ENCODE measurements at places on chromosomes 11 and 22.

GRCh38 chr22:46673205-46673604 is 53.0 kb downstream of the GRAMD4 start:
- DNase-seq, result no peak

- DNase-seq, result no peak
Observed at GRCh38 chr11:114925591-114925990, 247.3 kb downstream of the NXPE2 start.

- DNase-seq, result no peak
Observed at GRCh38 chr22:20953668-20954500, 13.2 kb upstream of the AIFM3 start.

DNA sequence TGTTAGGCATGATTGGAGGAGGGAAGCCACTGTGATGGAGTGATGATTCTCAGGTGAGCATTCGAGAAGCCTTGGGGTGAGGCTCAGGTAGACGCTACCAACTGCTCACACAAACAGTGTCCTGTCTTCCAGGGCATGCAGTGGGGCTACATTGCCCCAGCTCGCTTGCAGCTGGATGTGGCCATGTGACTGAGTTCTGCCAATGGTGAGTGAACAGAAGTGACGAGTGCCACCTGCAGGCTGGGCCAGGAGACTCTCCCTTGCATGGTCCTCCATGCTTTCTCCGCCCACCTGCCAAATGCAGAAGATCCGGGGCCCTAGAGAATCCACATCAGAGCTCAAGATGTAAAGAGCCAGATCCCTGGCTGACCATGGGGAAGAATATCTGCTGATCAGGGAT is 195.9 kb downstream of the BCR start:
- no peak for DNase-seq

DNA sequence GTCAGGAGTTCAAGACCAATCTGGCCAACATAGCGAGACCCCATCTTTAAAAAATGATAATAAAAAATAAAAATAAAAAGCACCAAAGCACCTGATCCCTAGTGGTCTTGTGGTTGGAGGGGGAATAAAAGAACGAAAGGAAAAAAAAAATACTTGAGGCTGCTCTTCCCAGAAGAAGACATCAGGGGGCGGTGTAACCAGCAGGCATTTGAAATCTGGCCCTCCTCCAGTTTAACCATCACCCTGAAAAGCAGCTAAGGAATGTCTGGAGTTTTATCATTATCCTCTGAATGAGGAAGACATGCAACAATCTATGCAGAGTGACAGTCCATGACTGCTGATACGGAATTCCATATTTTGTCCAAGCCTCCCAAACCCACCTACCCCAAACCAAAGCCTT is 5.6 kb upstream of the KCTD17 start:
- DNase-seq, result no peak

DNA sequence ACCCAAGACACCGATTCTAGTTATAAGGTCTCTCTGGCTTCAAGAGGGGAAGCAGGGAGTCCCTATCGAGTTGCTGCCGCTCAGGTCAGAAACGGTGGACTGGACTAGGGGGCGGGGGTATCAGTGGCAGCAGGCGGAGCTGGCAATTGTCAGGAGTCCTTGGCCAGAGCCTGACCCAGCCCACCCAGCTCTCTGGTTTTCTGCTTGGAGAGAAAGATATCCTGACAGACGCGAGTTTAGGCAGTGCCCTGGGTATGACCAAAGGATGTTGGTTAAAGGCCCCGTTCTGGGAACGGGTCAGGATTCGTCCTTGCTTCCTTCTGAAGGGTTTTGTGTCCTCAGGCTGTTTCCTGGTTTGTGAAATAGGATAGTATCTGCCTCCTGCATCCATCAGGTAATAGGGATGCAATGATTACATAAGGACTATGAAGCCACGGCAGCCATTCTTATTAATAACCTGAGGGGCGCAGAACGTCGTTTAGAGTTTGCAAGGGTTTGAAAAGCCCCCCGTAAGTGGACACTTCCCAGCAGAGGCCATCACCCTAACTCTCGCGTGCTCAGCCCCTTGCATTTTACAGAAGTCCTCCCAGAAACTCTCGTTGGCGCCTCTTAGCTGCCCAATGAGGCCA is 700 bp upstream of the DEPDC5 start:
- DNase-seq, result no peak

GRCh38 chr11:104594228-104594958 is 303.9 kb downstream of the CASP12 start:
- DNase-seq, result no peak

- no peak for DNase-seq
Observed at GRCh38 chr22:43242627-43243026, 55.7 kb upstream of the TTLL12 start.

GRCh38 chr22:45201678-45202332 is 38.1 kb downstream of the NUP50 start:
- no peak for DNase-seq

DNA sequence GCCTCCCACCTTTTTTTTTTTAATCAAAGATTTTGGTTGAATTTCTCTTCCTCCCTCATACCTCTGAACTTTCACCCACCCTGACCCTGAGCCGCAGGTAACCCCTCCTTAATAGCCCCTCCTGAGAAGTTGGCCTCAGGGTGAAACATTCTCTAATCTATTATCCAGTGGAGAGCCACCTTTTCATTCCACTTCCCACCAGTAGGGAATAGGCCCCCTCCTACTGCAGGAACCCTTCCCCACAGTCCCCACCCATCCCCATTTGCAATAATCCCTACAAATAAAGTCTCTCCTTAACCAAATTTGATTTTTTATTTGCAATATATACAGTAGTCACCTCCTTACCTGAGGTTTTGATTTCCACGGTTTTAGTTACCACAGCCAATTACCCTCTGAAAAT is 2.1 kb upstream of the SLC35F2 start:
- DNase-seq, result no peak

GRCh38 chr11:1906181-1906580 is 13.3 kb upstream of the TNNT3 start:
- no peak for DNase-seq

GRCh38 chr22:47474464-47474863 is 712.0 kb downstream of the TBC1D22A start:
- DNase-seq, result no peak

DNA sequence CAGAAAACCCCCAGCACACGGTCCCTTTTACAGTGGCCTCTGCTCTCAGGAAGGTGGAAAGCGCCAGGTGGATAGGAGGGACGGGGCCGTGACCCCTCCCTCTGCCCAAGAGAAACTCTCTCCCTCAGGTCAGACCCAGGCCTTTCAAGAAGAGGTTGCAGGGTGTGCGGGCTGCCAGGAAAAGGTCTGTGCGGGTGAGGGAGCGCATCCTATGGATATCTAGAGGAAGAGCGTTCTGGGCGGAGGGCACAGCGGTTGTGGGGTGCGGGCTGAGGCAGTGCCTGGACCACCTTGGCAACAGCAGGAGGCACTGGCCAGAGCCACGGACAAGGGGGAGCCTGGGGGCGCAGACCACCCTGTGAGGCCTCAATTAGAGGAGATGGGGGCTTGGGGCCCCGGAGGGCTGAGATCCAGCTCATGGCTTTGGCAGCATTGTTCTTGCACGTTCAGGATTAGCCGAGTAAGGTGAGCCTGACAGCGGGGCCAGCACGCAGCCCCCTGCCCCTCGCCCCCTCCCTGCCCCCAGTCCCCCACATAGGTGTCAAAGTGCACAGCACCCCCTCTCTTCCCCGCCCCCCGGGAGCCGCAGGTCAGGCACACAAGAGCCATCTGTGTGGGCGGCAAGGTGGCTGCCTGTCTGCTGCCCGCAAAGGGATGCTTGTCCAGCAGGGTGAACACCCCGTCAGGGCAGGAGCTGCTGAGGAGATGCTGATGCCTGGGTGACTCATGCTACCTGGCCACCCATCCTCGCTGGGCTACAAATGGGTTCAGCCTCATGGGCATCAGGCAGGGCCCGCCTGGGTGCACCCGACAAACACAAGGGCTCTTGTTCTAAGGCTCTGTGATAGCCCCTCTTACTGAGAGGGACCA is 92.8 kb upstream of the KCNQ1OT1 start:
- DNase-seq, result no peak

GRCh38 chr11:17129003-17129402 is 51.5 kb upstream of the RPS13 start:
- DNase-seq, result no peak

GRCh38 chr22:19853058-19853878 is 1.4 kb downstream of the GNB1L start:
- DNase-seq, result no peak

DNA sequence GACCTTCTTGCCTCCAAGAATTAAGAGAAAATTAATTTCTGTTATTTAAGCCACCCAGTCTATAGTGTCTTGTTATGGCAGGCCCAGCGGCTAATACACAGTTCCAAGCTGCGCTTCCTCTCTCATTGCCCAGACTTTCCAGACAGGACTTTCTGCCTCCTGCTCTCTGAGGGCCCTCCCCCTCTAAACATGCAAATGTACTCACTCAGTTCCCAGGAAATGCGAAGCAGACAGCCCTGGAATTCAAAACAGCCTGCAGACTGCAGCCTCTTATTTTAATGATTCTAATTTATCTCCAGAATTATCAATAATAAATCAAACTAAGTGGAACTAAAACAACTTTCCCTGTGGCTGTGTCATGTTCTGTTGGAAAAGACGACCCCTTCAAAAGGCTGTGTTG is 115.5 kb upstream of the ISX start:
- no peak for DNase-seq

GRCh38 chr11:33722590-33723234 is 13.5 kb downstream of the CD59 start:
- DNase-seq, result no peak

GRCh38 chr22:22155146-22155545 is 89.4 kb upstream of the VPREB1 start:
- no peak for DNase-seq

DNA sequence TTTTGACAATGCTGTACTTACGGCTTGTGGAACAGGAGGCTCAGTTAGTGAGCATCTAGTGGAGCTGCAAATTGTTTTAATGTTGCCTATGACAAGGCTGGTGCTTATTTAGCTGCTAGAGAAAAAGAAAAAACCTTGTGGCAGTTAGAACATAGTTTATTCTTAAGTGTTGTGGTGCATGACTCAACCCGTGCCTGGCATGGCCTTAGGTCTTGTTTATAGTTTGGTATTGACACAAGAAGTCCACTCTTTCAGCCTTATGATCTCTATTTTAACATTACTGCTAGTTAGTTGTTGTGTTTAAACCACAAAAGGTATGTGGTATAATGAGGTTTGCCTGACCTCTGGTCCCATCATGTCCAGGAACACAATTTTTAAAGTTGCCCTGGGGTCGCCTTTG is 744.6 kb downstream of the FAM181B start:
- DNase-seq, result no peak

DNA sequence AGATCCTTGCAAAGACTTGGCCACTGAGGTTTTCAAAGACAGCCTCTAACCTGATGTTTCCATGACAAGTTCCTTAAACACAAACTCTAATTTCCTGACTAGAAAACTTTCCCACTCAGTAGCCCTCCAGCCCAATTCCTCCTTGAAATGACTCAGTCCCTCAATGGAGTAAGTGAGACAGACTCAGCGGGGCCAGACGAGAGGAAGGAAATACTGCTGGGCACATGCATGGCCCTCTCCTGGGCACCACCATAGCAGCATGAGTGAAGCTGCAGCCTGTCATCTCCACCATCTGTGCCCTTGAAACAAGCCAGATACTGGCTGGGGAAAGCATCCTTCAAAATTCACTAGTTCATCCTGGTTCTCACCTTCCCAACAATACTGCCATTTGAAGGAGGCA is 76.2 kb upstream of the GDPD4 start:
- no peak for DNase-seq

- DNase-seq, result no peak
Observed at GRCh38 chr11:118628861-118629549, 21.6 kb downstream of the PHLDB1 start.

DNA sequence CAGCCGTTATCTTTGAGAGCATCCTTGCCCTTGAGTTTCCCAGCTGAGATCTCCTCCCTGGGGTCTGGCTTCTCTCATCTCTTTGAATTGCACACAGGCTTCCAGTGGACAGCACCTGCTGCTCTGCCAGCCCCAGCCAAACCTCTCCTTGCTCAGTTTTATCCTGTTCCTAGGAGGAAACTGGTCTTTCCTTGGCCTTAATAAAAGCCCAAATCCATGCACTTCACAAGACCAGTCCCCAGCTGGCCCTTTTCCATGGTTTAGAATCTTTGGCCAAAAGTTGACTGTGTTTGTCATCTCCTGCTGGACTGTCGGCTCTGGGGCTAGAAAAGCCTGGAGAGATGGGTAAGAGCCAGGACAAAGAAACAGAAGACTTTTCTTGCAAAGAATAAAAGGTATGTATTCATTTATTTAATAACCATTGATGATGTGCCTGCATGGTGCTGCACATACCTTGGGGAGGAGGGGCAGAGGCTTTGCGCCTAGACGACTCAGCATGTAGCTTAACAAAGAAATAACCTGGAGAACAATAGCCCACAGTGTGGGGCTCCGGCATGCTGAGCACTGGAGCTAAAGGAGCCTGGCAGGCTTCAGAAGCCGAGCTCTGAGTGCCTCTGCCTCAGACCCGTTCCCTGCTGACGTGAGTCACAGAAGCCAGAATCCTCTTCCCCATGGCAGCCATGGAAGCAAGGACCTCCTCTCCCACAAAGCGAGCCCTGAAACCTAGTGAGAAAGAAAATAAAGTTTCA is 319.3 kb upstream of the B3GAT1 start:
- DNase-seq, result no peak

GRCh38 chr11:124194293-124195188 is 11.4 kb downstream of the OR10D3 start:
- DNase-seq, result no peak

- no peak for DNase-seq
Observed at GRCh38 chr11:83643115-83643514, 356.9 kb upstream of the CCDC90B start.

- DNase-seq, result no peak
Observed at GRCh38 chr11:114061048-114061680, 1.7 kb downstream of the ZBTB16 start.

DNA sequence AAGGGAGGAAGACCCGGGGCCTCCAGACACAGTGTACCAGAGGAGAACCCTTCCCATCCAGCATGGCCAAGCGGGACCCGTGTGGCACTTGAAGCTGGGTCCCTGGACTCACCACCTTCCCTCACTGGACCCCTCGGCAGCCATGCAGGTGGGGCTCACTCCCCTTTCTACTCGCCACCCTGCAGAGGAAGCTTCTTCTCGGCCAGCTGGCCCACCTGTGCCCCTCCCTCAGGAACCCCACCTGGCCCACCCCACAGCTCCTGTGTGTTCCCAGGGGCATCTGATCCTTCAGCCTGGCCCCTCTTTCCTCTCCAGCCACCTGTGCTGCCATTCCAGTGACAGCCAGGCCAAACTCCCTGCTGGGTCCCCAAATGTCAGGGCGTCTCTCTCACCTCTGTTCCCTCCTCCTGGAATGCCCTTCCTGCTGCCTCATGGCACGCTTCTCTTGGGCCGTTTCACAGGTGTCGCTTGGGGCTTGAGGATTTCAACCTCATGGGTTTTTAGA is 38.0 kb downstream of the IGF2 start:
- no peak for DNase-seq

- peak; percentile 5 for DNase-seq
Observed at GRCh38 chr22:20783844-20784723, 10.2 kb downstream of the SERPIND1 start.

- no peak for DNase-seq
Observed at GRCh38 chr22:45163099-45163450, 650 bp upstream of the NUP50 start.

GRCh38 chr11:114131461-114131864 is 72.0 kb downstream of the ZBTB16 start:
- no peak for DNase-seq

- no peak for DNase-seq
Observed at GRCh38 chr11:29914203-29914930, 102.5 kb downstream of the KCNA4 start.

GRCh38 chr22:41833369-41834004 is 582 bp downstream of the SREBF2 start:
- peak; percentile 56 for DNase-seq

GRCh38 chr11:83151274-83151977 is 5.5 kb upstream of the PCF11 start:
- DNase-seq, result no peak

Measured in stimulated activated CD8-positive, alpha-beta memory T cell treated with anti-CD3 and anti-CD28 coated beads, Interleukin-7, amount 100 ng/mL, for 4 hours (primary cell).